Endodermal cell (in vitro differentiated cells): ENCODE measurements at places on chromosomes 1 and 21. TPM values are rescaled to one million over a fixed set of nuclear protein-coding genes. Genes with fewer than 3 reads are reported as not detected.

DNA sequence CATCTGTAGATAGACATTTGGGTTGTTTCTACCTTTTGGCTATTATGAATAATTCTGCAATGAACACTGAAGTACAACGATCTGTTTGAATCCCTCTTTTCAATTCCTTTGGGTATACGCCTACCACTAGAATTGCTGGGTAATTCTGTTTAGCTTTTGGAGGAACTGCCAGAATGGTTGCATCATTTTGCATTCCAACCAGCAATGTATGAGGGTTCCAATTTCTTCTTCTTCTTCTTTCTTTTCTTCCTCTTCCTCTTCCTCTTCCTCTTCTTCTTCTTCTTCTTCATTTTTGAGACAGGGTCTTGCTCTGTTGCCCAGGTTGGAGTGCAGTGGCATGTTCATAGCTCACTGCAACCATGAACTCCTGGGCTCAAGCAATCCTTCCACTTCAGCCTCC, 13.8 kb upstream of the THEM5 start:
- no peak overlapping the region for H3K4me3 ChIP-seq
- no peaks in the 10 kb centered on the region for H3K4me1 ChIP-seq
- no peaks in the 10 kb centered on the region for H3K36me3 ChIP-seq
- no peak overlapping the region for H3K27ac ChIP-seq

GRCh38 chr1:227903614-227904501, 43.9 kb downstream of the WNT9A start:
- H3K4me1 ChIP-seq = no peaks in the 10 kb centered on the region
- DNase-seq = no peak
- H3K27ac ChIP-seq = no peak overlapping the region
- no peaks in the 10 kb centered on the region for H3K27me3 ChIP-seq
- H3K4me3 ChIP-seq = no peak overlapping the region

- H3K4me3 ChIP-seq = no peak overlapping the region
- no peaks in the 10 kb centered on the region for H3K27me3 ChIP-seq
- H3K27ac ChIP-seq = no peak overlapping the region
- DNase-seq = no peak
- no peaks in the 10 kb centered on the region for H3K4me1 ChIP-seq
Observed at GRCh38 chr1:52899445-52899894, 22.1 kb downstream of the ECHDC2 start.

GRCh38 chr1:114723457-114723856, 6.9 kb upstream of the NRAS start:
- no peak overlapping the region for H3K4me3 ChIP-seq
- H3K27ac ChIP-seq = no peak overlapping the region
- no peaks in the 10 kb centered on the region for H3K4me1 ChIP-seq
- no peak for DNase-seq
- no peaks in the 10 kb centered on the region for H3K27me3 ChIP-seq

- no peaks in the 10 kb centered on the region for H3K36me3 ChIP-seq
- H3K4me3 ChIP-seq = no peak overlapping the region
- H3K4me1 ChIP-seq = no peaks in the 10 kb centered on the region
- DNase-seq = no peak
Observed at GRCh38 chr1:220828179-220828490, 41.4 kb downstream of the MTARC1 start.

The INTS11 gene
- total RNA-seq = 128 and 153 TPM in 2 replicates
